DMS153 (cell line): ENCODE measurements at places on chromosomes 2 and 18.

DNA sequence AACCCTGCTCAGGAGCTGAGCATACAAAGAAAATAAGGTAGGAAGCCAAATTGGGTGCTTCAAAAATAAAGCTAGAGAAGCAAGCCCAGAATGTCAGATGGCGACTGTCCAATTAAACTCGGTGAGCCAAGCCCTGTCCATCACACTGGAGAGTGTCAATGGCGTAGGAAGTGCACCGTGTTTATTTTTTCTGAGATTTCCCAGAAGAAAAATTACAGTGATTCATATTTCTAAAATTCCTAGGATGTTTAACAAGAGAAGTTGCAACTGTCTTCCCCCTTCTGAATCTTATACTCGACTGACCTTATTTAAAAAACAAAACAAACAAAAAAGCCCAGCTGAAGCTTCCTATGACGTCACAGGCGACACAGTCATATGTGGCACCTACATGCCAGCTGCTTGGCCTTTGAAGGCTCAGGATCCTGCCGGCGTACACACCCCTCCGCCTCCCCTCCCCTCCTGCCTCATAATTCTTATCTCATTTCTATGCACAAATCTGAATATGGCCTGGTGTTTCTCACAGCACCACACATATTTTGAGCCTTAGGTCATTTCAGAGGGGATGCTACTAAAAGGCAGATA, 60.8 kb downstream of the MBP start:
- peak; percentile 47 for DNase-seq

DNA sequence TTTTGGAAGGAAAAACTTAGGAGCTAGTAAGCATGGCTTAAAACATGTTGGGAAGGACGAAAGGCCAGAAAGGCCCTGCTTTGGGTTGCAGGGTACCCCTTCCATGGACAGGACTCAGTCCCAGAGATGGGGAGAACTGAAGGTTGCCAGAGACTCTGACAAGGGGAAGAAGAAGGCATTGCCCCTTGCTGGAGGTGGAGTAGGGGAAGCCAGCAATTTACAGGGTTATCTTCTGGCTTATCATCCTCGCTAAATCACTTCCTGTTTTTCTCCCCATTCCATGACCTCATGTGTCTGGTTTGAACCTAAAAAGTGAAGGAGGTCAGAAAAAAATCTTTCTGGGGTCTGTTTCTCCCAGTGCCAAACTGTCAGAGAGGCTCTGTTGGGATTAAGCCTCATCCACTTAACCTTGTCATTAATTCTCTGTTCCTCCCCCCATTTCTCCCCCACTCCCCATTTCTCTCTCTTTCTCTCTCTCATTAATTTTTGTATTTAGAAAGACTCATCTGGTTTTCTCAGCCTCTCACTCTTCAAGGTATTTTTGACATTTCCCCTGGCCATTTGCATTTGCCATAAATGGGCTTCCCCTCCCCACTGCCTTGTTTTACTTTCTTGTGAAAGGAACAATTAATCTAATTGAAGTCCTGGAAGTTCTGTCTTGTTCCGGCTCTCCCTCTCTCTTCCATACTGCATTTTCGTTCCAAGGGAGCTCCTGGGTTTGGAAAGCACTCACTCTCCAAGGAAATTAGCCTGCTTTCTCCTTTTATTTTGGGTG, 17.4 kb downstream of the NRP2 start:
- no peak for DNase-seq

DNA sequence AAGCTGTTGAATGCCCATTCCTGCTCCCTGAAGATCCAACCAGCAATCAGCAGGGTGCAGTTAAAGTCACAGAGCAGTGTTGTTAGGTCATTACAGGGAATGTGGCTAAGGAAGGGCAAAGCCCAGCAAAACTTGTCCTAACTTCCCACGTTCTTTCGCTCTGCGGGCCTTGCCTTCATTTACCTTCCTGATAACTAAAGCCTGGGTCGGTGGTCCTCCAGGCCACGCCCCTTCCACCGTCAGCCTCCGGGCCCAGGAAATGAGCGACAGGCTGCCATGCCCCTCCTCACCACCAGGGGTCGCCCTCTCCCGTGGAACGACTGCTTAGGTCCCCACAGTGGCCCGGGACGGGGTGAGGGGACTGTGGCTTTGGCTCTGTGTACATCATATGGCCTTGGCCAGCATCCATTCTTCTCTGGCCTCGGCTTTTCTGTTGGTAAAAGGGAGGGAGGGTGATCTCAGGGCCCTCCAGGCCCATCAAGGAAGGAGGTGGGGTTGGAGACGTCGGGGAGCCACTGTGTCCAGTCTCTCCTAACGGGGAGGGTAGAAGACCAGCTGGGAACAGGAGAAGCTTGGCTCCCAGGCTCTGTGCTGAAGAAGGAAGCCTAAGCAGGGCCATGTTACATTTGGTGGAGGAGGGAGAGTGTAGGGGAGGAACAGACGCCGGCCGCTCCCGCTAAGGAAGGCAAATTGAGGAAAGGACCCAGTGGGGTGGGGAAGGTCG, 2.2 kb downstream of the SH2D6 start:
- DNase-seq: peak; percentile 71

DNA sequence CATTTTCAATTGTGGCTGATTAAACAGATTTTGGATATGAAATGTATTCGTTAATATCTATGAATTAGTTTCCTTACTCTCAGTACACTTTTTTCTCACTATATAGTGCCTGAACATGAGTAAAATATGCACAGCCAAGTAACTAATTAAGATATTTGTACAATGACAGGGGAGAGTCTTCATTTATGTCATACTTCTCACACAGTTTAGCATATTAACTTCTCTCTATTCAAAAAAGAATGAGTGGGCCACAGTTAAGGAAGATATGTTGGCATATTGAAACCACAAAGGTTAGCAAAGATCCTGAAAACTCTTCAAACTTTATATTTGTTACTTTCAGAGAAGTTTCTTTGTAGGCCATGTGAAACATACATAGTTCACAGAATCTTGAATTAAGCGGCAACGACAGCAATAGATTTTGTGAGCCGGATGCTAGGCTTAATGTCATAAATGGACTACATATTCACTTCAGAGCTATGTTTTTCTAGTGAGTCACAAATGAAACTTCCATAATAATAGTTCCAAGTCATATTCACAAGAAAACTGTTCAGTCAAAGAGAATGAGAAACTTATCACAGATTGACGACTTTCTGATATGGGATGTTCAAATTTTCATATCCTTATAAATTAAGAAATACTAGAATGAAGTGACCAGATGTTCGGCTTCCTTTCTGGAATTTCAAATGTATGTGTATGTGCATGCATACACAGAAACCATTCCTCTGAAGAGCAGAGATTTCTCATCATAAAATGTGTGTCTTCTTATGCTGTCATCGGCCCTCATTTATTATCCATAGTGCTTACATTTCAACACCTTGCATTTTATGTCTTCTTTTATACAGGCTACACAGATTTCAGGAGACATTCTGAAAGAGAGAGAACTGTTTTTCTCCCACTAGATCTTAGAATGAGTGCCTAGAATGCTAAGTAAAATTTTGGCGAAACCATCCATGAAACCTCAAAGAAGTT, 584.0 kb downstream of the SATB2 start:
- no peak for DNase-seq

GRCh38 chr2:59583173-59583765, 970.2 kb downstream of the BCL11A start:
- DNase-seq: no peak
